ENCODE measurements at places on chromosomes 5 and 9. TPM values are rescaled to one million over a fixed set of nuclear protein-coding genes. Genes with fewer than 3 reads are reported as not detected.

SPATA24 gene
- total RNA-seq: 4.7 TPM

CCDC171 gene
- 1.8 TPM for total RNA-seq

DNA sequence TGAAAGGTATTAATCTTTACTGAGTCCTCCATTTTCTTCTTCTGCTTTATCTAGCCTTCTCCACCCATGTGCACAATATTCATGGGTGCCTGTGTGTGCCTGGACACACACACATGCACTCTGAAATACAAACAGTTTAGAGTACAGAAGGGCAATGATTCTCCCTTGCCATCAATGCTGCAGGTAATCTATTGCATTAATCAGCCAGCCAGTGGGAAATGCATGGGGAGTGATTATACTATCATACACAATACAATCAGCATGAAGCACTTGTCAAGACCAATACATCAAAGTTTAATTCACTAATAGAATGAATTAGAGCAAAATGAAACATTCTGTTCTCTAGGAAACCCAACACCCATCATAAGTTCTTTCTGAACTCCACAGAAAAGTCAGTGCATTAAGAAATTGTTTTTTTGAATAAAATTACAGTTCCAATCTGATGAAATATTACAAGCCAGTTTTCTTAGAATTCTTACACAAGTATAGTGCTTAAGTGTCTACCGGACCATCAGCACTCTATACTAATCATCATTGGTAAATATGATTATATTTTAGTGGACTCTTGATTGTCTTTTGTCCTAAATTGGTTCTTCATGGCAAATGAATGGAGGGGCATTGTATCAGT, 172.2 kb downstream of the ZSWIM6 start:
- no peak for DNase-seq

DNA sequence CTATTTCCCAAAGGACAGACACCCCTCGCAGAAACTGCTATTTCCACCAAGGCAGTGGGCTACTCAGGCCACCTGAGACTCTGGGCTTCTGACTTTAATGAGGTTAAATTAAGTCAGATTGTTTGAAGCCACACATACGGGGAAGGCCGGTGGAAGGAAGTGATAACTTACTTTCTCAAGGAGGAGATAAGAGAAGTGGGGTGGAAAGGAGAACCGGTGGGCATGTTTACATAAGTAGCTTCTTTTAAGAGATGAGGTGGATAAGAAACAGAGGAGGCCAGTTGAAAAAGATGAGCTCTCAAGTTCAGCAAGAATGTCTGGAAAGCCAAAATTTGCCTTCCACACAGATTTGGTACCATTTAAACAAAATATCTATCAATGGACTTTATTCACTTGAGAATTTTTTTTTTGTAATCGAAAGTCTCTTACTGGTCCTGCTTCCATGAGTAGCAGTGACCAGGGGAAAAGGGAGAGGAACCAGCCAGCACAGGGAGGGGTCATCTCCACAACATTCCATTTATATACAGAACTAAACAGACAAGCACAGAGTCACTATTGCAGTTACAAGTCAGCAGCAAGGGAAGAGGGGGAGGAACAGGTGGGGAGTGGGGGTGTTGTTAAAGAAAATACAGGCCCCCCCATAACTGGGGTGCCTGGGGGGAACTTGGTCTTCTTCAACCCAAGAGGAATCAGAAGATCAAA, 20.0 kb downstream of the CCDC125 start:
- no peak for DNase-seq

DNA sequence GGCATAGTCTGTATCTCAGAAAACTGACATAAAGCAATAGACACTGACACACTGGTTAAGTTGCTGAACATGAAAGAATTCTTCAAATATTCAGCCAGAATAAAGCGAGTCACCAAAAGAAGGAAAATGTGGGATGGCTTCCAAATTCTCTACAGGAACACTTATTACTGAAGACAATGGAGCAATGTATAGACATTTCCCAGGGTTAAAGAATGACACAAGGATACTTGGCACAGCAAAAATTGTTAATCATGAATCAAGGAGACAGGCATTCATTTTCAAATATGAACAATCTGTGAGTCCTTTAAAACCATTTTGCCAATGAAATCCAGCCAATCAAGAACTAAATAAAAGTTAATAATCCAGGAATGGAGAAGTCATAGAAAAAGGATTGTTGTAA, 92.5 kb downstream of the MTX3 start:
- DNase-seq: no peak

GRCh38 chr9:130246126-130246525, 19.4 kb upstream of the HMCN2 start:
- DNase-seq: no peak

DNA sequence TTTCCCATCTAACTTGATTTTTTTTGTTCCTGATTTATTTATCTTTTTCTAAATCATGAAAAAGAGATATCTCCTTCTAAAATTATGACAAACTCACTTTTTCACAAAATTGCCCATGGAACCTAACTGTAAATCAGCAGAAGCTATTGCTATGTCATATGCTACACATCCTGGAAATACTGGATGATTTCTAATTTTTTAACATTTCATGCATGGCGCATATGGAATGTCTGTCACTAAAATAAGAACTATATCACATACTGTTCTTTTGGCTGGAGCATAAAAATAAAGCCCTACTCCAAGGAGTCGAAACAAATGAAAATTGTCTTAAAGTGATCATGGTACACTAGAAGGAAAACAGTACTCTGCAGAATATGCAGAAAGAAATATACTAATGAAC, 60.6 kb downstream of the CAMK4 start:
- DNase-seq: no peak

DNA sequence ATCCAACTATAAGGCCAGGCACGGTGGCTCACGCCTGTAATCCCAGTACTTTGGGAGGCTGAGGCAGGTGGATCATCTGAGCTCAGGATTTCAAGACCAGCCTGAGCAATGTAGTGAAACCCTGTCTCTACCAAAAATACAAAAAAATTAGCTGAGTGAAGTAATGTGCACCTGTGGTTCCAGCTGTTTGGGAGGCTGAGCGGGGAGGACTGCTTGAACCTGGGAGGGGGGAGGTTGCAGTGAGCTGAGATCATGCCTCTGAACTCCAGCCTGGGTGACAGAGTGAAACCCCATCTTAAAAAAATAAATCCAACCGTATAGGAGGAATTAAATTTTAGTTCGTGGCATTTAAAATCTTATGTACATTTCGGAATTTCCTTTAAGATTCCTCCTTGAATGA, 123.4 kb downstream of the CDC42SE2 start:
- no peak for DNase-seq

GRCh38 chr5:111932628-111933027, 175.6 kb upstream of the NREP start:
- no peak for DNase-seq

Data from activated T-helper 2 cell treated with anti-CD3 and anti-CD28 coated beads, Interferon-gamma antibody, Interleukin-2, Interleukin-4, amounts not matched to agents 10 μg/mL and 5 μg/mL and 100 μg/mL, durations not matched to agents 14 hours and 24 hours and 36 hours (primary cell).